ENCODE measurements at places on chromosomes 6 and 20.

- no peak for DNase-seq
These were observed 318.7 kb downstream of the SOX4 start for GRCh38 chr6:21912151-21912832.

DNA sequence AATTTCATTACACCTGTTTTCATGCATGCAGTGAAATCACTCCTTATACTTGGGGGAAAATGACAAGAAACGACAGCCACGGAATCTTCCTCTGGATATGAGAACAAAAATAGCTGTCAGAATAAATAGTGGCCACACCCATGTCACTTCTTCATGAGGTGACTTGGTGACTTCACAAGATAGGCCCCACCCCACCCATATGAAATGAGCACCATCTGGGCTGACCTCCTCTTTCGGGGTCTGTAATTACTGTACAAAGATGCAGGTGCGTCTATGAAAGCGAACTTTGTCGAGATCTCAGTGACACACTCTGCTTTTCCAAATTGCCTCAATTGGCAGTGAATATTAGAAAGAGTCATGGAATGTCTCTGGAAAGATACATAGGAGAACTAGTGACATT is 184.2 kb upstream of the CCN2 start:
- no peak for DNase-seq

- DNase-seq = no peak
These were observed 1.1 kb upstream of the OVOL2 start for GRCh38 chr20:18058661-18059467.

- DNase-seq = no peak
These were observed 65.0 kb upstream of the PCSK2 start for GRCh38 chr20:17161673-17162481.

DNA sequence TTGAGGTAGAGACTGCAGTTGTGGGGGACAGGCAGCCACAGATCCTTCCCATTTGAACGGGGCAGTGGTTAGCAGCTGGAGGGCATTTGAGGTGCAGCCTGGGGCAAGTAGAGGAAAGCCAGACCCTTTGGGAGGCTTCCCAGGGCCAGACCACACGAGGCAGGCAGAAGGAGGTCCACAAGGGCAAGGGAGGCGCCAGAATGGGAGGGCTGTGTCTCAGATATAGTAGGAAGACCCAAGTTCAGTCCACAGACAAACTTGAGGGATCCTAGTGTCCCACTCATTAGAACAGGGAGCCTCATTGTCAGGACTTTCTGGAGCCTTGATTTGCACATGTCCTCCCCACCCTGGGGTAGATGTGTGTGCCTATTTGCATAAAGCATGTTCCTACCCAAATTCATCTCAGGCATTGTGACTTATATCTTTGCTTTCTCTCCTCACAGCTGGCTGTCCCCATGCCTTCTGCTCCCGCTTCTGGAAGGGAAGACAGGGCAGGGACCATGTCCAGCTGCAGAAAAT is 166.0 kb downstream of the VEGFA start:
- DNase-seq = no peak

DNA sequence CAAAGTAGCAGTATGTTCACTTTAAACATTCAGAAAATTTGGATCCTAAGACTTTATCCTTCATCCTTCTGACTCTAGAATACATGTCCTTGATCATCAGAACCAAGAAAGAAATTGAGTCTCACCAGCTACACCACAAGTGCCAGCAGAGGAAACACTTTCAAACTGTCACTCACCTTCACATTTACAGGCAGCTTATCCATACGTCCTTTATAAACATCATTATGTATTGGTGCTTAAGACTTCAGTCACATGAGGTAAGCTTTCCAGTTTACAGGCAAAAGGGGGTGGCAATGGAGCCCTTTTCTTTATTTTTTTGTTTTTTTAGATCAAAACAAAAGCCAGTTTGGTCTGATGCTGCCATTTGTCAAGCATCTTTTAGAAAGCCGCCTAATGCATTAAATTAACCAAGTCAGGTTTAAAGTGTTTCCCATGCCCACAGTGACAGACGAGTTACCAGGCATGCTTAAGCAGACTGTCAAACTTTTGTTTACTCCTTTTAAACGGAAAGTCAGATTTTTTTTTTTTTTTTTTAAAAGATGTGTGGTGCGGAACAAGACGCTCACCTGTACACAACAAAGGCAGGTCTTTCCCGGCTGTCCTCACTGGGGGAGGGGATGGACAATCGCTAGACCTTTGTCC is 952 bp upstream of the BRPF3 start:
- DNase-seq = no peak

GRCh38 chr6:44049163-44049988 is 77.9 kb downstream of the MRPL14 start:
- DNase-seq = no peak

GRCh38 chr6:152091851-152092341 is 284.4 kb downstream of the ESR1 start:
- no peak for DNase-seq

DNA sequence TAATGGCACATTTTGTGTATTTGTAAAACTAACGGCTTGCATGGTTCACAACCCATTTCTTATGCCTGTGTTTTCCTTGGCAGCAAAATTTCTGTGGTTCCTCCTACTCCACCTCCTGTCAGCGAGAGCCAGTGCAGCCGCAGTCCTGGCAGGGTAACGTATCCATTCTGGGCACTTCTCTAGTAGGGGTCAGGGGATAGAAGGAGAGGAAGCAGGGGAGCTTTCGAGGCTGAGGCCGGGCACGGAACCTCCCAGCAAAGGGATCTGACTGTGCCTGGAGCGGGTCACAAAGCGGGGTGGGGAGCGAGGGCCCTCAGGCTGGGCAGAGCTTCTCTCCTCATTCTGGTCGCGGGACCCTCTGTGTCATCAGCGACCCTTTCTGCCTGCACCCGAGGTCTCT is 58.4 kb downstream of the SYTL3 start:
- DNase-seq = no peak

DNA sequence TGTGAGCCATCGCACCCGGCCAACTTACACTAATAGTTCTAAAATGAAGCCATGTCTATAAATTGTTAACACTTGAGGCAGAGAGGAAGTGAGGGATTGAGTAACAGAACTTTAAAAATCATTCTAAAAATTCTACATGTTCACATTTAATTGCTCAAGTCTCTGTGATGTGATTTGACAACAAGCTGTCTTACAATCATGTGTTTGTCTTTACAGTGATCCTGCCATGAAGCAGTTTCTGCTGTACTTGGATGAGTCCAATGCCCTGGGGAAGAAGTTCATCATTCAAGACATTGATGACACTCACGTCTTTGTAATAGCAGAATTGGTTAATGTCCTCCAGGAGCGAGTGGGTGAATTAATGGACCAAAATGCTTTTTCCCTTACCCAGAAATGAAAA is 23.6 kb downstream of the GTF2H5 start:
- DNase-seq = no peak

DNA sequence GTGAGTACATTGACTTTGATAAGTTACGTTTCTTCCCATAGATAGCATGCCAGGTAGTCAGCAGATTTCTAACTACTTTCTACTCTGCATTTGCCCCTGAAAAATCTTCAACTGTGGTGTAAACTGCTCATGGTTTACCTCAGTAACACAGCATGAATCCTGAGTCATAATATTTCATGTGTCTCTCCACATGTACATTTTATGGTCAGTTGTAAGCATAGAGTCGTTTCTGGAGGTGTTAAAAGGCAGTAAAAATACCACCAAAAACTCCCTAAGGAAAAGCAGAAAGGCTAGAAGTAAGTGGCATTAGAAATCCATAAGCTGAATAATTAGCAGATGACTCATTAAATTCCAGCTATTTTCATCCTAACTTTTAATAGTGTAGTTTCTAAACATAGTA is 4.1 kb upstream of the GPR63 start:
- DNase-seq = no peak

GRCh38 chr6:163063561-163063960 is 335.8 kb downstream of the PACRG start:
- no peak for DNase-seq

DNA sequence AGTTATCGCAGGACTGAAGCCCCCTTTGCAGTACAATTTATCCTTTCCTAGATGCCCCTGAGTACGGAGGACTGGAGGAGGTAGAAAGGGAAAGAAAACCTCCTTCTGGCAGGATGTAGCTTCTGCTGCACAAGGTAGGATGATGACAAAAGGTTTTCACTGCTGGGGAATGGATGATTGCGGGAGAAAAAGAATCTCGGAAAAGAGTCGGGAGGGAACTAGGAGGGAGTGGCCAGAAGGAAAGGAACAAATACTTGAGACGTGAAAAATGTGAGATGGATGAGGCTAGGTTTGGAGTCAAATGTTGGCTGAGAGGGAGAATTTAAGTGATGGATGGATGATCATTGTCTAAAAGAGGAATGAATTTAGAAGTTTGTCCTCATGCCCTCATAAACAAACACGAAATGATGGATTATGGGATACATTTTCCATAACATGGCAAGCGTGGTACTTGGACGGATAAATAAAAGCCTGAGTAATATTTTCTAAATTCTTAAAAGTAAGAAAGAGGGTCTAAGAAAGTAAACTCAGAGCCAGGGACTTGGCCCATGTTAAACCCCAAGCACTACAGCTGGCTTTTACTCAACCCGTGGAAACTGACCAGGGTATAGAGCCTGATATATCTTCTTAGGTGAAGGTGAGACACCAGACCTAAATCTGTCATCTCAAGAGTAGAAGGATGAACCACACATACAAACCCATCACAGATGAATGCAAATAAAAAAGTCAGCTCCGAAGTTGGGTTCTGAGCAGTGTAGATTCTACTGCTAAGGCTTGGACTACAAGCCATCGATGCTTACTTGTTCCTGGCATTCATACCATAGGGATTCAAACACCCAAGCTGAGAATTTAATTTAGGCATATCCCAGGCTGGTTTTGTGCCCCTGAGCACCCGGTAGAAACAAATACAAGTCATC is 72.4 kb downstream of the HFE start:
- no peak for DNase-seq

GRCh38 chr20:25049261-25050060 is 8.5 kb downstream of the ACSS1 start:
- no peak for DNase-seq

GRCh38 chr6:54353975-54354374 is 45.7 kb downstream of the TINAG start:
- DNase-seq = no peak

- DNase-seq = no peak
These were observed 43.1 kb upstream of the HECA start for GRCh38 chr6:139091826-139092225.

- no peak for DNase-seq
These were observed 84.9 kb upstream of the TGM3 start for GRCh38 chr20:2210646-2211552.

DNA sequence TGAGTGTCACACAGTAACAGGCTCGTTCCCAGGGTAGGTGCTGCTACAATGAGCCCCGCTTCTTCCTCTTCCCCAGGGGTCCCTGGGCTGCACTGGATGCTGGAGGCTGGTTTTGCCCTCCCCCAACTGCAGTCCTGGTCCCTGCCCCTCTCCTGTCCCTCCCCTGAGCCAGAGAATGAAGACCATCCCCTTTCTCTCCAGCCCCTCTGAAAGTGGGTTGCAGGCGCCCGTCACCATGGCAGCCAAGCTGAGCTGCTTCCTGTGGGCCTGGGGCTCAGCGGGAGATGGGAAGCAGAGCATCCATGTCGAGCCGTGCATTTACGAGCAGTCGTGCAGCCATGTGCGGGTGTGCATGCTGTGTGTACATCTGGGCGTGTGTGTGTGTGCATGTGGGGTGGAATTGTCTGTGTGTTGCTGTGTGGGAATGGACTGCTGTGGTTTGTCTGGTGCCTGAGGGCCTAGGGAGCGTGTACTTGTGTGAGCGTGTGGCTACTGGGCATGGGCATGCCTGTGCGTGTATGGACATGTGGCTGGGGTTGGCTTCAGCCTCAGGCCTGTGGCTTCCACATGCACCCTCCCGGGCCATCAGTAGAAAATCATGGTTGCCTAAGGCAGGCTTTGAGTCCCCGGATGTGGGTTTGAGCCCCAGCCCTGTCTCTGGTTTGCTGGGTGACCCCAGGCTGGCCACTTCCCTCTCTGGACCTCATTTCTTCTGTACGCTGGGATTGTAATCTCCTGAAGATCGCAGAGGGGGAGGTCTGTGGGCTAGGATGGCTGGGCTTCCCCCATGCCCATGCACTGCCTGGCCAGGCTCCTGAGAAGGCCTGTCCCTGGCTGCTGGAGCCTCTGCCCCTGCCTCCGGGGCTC is 48.8 kb downstream of the SRC start:
- DNase-seq = no peak

GRCh38 chr6:151679081-151679480 is 128.4 kb upstream of the ESR1 start:
- DNase-seq = peak; percentile 23

DNA sequence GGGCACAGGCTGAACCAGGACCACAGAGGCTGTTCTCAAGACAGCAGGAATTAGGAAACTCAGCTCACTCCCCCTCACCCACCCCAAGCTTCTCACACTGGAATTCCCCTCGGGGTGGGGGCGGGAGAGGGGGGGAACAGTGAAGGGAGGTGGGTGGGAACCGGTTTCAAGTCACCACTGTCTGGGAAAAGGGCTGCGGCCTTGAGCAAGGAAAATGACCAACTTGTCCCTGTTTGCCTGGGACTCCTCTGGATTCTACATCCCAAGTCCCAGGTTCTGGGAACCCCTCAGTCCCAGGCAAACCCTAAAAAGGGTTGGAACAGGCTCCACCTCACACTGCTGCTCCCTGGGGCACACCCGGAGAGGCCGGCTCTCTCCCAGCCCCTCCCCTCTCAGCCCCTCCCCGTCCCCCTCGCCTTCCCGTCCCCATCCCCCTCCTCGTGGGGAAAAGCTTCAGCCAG is 230.7 kb downstream of the TFAP2C start:
- no peak for DNase-seq

DNA sequence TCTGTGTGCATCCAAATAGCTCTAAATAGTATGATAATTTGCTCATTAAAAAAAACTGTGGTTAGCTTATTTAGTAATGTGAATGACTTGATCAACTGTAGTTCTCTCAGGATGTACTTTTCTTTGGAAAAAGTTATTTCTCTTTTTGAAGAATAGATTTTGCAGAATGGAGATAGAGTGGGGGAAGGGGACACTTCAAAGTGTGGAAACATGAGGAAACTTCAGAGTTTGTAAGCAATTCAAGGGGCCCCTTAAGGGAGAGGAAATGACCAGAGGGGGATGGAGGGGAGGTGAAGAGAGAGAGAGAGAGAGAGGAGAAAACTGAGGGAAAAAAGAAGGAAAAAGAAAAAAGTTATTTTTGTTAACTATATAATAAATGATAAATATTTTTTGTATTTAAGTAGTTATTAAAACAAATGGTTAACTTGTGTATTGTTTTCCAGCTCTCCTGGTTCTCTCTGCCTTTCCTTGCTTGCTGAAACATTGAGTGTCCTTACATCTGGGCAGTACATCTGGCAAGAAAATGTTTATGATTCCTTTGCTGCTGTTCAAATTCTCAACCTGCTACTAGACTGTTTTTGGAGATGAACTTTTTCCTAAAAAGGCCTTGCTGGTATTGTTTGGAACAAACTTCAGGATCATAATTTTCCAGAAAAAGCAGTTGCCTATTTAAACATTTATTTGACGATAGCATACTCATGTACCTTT is 497.5 kb upstream of the CITED2 start:
- no peak for DNase-seq
